ENCODE measurements at places on chromosomes 12 and 14. TPM values are rescaled to one million over a fixed set of nuclear protein-coding genes. Genes with fewer than 3 reads are reported as not detected.

The ATN1 gene
- total RNA-seq, result 50.8 TPM

The AVPR1A gene
- total RNA-seq, result not detected

The RFLNA gene
- total RNA-seq, result not detected

The INHBC gene
- total RNA-seq, result 0.17 TPM

The SLC39A5 gene
- total RNA-seq, result 0.41 TPM

The ARMH4 gene
- total RNA-seq, result not detected

The CLECL1 gene
- 37.8 TPM for total RNA-seq

- no peaks in the 10 kb centered on the region for H3K36me3 ChIP-seq
- no peaks in the 10 kb centered on the region for H3K4me1 ChIP-seq
- H3K4me3 ChIP-seq, result no peak overlapping the region
- no peaks in the 10 kb centered on the region for H3K27me3 ChIP-seq
These were observed 272.5 kb downstream of the ALG10 start for GRCh38 chr12:34294671-34295365.

DNA sequence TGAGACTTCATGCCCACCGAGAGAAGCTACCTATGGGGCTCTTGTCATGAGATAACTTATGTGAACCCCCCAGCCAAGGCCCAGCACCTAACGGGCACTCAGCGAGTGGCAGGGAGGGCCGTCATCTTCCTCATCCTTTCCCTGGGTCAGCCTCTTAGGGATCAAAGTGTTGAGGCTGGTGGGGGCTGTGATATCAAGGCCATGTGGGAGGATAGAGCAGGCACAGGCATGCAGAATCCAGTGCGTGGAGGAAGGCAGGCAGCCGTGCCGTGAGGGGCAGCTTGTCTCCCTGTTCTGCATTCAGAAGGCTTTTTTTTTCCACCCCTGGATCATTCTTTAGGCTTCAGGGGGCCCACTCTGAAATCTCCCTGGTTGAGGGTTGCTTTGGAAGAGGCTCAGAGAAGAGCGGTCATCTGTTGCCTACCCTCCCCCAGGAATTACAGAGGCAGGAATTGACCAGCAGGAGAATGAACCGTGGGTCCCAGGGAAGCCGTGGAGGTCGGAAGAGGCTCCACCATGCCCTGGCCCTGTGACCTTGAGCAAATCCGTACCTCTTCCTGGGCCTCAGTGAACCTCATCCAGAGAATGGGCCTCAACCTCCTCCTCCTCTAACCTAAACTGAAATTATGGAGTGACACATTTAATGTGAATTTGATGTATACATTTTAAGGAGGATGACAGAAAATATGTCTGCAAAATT lies 62.8 kb downstream of the BEGAIN start:
- H3K27ac ChIP-seq, result no peak overlapping the region
- H3K27me3 ChIP-seq, result no peaks in the 10 kb centered on the region
- H3K36me3 ChIP-seq, result no peaks in the 10 kb centered on the region

- H3K27me3 ChIP-seq, result peaks cover 7% of the 10 kb centered on the region
- H3K4me1 ChIP-seq, result no peaks in the 10 kb centered on the region
- no peak overlapping the region for H3K27ac ChIP-seq
- no peak for DNase-seq
- H3K36me3 ChIP-seq, result no peaks in the 10 kb centered on the region
- H3K4me3 ChIP-seq, result no peak overlapping the region
These were observed 405.3 kb downstream of the MED13L start for GRCh38 chr12:115872212-115872611.

GRCh38 chr12:116697716-116698115 lies 40.2 kb downstream of the SPRING1 start:
- peaks cover 37% of the 10 kb centered on the region for H3K4me1 ChIP-seq
- no peaks in the 10 kb centered on the region for H3K36me3 ChIP-seq
- H3K4me3 ChIP-seq, result no peak overlapping the region
- no peak for DNase-seq
- no peak overlapping the region for H3K27ac ChIP-seq

GRCh38 chr12:29889737-29890136 lies 106.0 kb upstream of the TMTC1 start:
- H3K4me1 ChIP-seq, result no peaks in the 10 kb centered on the region
- H3K36me3 ChIP-seq, result no peaks in the 10 kb centered on the region
- no peak overlapping the region for H3K27ac ChIP-seq
- no peak overlapping the region for H3K4me3 ChIP-seq
- H3K27me3 ChIP-seq, result no peaks in the 10 kb centered on the region

DNA sequence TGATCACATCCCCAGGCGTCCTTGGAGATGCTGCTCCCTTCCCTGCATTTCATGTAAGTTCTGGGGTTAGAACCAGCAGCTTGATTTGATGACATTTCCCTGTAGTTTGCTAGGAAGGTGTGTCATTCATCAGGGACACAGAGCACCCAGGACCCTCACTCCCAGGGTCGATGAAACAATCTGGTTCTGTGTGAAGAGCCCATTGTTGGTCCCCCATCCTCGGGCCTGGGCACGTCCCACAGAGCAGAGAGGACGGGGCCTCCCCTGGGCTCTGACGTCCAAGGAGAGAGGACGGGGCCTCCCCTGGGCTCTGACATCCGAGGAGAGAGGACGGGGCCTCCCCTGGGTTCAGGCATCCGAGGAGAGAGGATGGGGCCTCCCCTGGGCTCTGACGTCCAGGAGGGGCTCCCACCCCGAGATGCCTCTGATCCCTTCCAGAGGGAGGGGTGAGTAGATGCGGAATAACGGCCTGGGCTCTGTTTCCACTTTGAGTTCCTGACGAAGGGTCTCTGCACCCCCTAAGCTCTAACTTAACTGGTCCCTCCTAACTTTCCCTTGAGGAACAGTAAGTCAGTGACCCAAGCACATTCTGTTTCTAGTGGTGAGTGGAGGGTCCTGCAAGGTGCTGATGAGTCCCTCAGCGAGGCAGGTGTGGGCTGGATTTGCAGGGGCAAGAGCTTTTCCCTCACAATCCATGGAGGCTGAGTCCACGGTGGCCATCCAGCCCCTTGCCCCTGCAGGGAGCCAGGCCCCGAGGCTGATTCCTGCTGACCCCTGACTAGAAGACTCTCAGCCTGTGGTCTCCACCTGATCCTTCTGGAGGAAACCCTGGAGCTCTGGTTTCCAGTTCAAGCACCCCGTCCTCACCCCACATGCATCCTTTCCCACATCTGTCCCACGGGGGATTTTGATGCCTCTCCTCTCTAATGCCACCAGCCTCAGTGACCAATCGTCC lies 35.5 kb upstream of the SFSWAP start:
- H3K27ac ChIP-seq, result no peak overlapping the region
- no peak for DNase-seq
- H3K4me3 ChIP-seq, result no peak overlapping the region
- H3K36me3 ChIP-seq, result no peaks in the 10 kb centered on the region
- H3K4me1 ChIP-seq, result no peaks in the 10 kb centered on the region
- no peaks in the 10 kb centered on the region for H3K27me3 ChIP-seq

GRCh38 chr12:49790741-49791555 lies 37.3 kb downstream of the NCKAP5L start:
- no peak overlapping the region for H3K4me3 ChIP-seq
- no peak for DNase-seq
- H3K36me3 ChIP-seq, result peaks cover 3% of the 10 kb centered on the region
- no peaks in the 10 kb centered on the region for H3K27me3 ChIP-seq
- no peaks in the 10 kb centered on the region for H3K4me1 ChIP-seq
